Tibial nerve (tissue), 4 donors: ENCODE measurements at places on chromosomes 5 and 9.

- H3K27me3 ChIP-seq, result no peaks in the 10 kb centered on the region
- H3K4me1 ChIP-seq, result no peaks in the 10 kb centered on the region
- H3K36me3 ChIP-seq, result no peaks in the 10 kb centered on the region
- H3K4me3 ChIP-seq, result no peak overlapping the region
Measured at GRCh38 chr5:172867761-172868435, 33.8 kb downstream of the ERGIC1 start.

- peaks cover 26% of the 10 kb centered on the region for H3K4me1 ChIP-seq
- H3K27ac ChIP-seq, result no peak overlapping the region
- H3K4me3 ChIP-seq, result no peak overlapping the region
- DNase-seq, result no peak
- H3K36me3 ChIP-seq, result no peaks in the 10 kb centered on the region
- no peaks in the 10 kb centered on the region for H3K27me3 ChIP-seq
Measured at GRCh38 chr9:89805571-89806292, 200.9 kb downstream of the GADD45G start.

- no peak overlapping the region for H3K4me3 ChIP-seq
- H3K4me1 ChIP-seq, result no peaks in the 10 kb centered on the region
- H3K27me3 ChIP-seq, result no peaks in the 10 kb centered on the region
- DNase-seq, result no peak
- no peak overlapping the region for H3K27ac ChIP-seq
Measured at GRCh38 chr9:113638897-113639296, 175.4 kb downstream of the RGS3 start.

- H3K36me3 ChIP-seq, result no peaks in the 10 kb centered on the region
- no peaks in the 10 kb centered on the region for H3K4me1 ChIP-seq
- H3K4me3 ChIP-seq, result no peak overlapping the region
Measured at GRCh38 chr5:167639273-167639672, 652.2 kb upstream of the WWC1 start.

GRCh38 chr5:17229313-17229712 is 11.9 kb downstream of the BASP1 start:
- no peak overlapping the region for H3K4me3 ChIP-seq
- H3K36me3 ChIP-seq, result no peaks in the 10 kb centered on the region
- H3K27me3 ChIP-seq, result no peaks in the 10 kb centered on the region
- peaks cover 10% of the 10 kb centered on the region for H3K4me1 ChIP-seq

DNA sequence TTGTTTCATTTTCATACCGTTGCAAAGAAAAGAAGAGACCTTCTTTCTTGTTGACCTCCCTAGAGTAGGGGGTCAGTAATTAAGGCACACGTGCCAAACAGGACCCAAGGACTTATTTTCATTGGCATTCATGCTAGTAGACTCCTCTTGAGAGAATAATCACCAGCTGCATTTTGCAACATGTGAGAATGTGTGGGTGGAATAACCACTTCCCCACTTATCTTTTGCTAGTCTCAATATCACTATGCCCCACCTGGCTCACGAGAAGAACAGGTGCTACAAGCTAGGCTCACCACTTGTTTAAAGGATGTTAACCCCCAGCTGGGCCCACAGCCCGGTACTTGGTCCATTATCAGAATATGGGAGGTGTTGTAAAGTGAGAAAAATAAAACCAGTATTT is 460.7 kb upstream of the MEF2C start:
- H3K27ac ChIP-seq, result no peak overlapping the region
- H3K4me3 ChIP-seq, result no peak overlapping the region
- no peaks in the 10 kb centered on the region for H3K36me3 ChIP-seq
- H3K27me3 ChIP-seq, result no peaks in the 10 kb centered on the region
- DNase-seq, result no peak
- no peaks in the 10 kb centered on the region for H3K4me1 ChIP-seq

DNA sequence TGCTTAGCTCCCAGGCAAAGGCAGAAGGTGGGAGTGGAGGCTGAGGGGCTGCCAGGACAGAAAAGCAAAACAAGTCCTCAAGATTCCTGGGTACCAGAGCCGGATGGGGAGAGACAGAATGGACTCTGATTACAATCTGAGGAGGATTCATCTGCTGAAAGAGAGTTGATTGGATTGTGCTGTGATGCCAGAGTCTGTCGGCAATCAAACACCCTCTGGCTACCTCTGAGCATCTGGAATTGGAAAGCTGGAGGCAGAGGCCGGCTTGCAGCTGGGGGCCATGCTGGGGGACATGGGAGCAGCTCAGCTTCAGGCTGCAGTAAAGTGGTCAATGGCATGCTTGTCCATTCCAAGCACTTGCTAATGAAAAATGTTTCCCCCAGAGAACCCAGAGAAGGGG is 59.3 kb downstream of the ASTN2 start:
- H3K27ac ChIP-seq, result no peak overlapping the region
- no peaks in the 10 kb centered on the region for H3K4me1 ChIP-seq
- H3K36me3 ChIP-seq, result no peaks in the 10 kb centered on the region
- DNase-seq, result no peak
- H3K4me3 ChIP-seq, result no peak overlapping the region

DNA sequence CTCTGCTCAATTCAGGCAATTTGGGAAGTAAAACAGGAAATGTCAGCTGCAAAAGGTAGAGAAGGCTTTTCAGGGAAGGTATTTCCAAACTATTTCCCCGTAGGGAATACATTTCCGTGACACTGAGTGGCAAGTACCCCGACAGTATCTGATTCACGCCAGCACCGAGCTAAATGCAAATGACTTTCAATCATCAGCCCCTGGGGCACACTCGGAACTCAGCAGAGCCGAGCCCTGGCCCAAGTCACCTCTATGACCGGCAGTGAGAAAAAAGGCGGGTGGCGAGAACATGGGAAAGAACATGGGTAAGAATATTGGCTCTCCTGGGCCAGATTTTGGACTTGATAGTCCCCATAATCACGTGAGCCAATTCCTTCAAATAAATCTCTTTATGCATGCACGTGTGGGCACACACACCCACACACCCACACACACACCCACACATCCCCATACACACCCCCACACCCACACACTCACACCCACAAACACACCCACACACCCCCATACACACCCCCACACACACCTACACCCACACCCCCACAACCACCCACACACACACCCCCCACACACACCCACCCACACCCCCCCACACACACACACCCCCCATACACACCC is 43.0 kb downstream of the COL23A1 start:
- no peaks in the 10 kb centered on the region for H3K27me3 ChIP-seq
- H3K27ac ChIP-seq, result no peak overlapping the region
- no peak overlapping the region for H3K4me3 ChIP-seq

DNA sequence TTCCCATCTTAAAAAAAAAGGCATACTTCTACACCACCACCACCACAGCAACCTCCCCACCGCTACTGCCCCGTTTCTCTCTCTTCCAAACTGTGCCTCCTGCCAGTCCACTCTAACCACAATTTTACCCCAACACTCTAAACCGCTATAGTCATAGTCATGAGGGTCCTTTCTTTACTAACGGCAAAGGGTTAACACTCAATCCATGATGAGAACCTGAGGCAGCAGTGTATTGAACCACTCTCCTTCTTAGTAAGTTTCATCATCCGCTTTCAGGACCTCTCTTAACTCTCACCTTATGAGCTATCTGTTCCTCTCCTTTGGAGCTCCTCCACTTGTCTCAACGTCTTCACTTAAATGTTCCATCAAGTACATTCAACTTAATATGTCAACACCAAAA is 34.0 kb downstream of the IDNK start:
- DNase-seq, result no peak
- no peak overlapping the region for H3K27ac ChIP-seq
- no peak overlapping the region for H3K4me3 ChIP-seq
- peaks cover 6% of the 10 kb centered on the region for H3K36me3 ChIP-seq

GRCh38 chr9:107637421-107638420 is 148.2 kb upstream of the KLF4 start:
- H3K4me3 ChIP-seq, result peak overlapping the region; percentile 54
- peak; percentile 96 for DNase-seq
- no peaks in the 10 kb centered on the region for H3K27me3 ChIP-seq
- H3K27ac ChIP-seq, result peak overlapping the region; percentile 86
- H3K36me3 ChIP-seq, result no peaks in the 10 kb centered on the region

GRCh38 chr9:112009656-112010055 is 113.0 kb downstream of the UGCG start:
- H3K27ac ChIP-seq, result no peak overlapping the region
- H3K4me3 ChIP-seq, result no peak overlapping the region
- H3K27me3 ChIP-seq, result no peaks in the 10 kb centered on the region
- DNase-seq, result no peak
- H3K4me1 ChIP-seq, result no peaks in the 10 kb centered on the region

GRCh38 chr9:103991698-103992097 is 102.4 kb upstream of the SMC2 start:
- H3K4me3 ChIP-seq, result no peak overlapping the region
- no peak overlapping the region for H3K27ac ChIP-seq
- DNase-seq, result no peak
- H3K27me3 ChIP-seq, result no peaks in the 10 kb centered on the region
- no peaks in the 10 kb centered on the region for H3K4me1 ChIP-seq
- H3K36me3 ChIP-seq, result no peaks in the 10 kb centered on the region

DNA sequence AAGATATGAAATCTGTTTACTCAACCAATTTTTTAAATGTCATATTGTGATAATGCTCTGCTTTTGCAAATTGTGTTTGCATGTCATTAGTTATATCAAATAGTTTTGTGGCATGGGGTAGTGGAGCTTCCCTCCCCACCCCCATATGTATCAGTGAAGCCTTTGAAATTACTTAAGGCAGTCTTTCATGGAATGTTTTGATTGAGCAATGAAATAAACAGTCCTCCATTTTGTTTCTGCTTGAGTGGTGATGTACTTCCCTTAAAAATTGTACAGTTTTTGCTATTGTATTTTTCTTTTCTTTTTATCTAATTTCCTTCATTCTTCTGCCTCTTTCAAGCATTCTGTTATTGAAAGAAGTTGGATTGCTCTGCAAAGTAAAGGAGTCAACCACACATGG is 3.5 kb downstream of the SOWAHA start:
- peaks cover 11% of the 10 kb centered on the region for H3K4me1 ChIP-seq
- peaks cover 2% of the 10 kb centered on the region for H3K27me3 ChIP-seq
- H3K27ac ChIP-seq, result no peak overlapping the region
- no peak for DNase-seq
- H3K36me3 ChIP-seq, result no peaks in the 10 kb centered on the region
- no peak overlapping the region for H3K4me3 ChIP-seq

DNA sequence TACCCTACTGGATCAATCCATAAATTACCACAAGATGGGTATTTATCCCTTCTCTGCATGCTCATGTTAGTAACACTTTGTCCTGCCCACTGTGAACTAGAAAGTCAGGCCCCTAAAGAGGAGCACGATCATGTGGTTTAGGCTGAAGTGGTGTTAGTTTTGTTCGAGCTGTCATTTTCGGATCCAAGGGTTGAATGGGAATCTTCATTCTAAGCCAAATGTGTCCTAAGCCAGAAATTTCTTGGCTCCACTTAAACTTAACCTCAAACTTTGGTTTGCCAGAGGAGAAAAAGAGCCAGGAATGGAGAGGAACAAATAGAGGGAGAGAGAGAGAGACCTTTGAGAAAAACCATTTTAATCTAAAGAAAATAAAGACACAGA is 837.7 kb upstream of the ZNF608 start:
- no peak overlapping the region for H3K27ac ChIP-seq
- H3K4me3 ChIP-seq, result no peak overlapping the region
- no peaks in the 10 kb centered on the region for H3K27me3 ChIP-seq
- no peaks in the 10 kb centered on the region for H3K36me3 ChIP-seq

DNA sequence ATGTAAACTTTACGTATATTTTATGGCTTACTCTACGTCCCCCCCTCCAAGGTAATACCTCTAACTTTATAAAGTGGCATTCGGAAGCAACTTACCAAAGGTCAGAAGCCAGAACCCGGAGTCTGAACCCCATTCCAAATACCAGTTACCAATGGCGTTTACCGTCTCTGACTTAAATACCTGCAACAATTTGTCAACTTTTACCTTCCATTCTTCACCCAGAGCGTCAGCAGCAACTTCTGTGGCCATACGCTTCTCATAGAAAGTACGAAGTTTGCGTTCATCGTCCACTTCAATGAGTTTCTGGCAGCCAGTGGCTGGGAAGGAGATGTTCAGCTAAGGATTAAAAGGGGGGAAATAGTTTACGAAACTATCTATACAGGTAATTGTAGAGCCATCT is 753 bp downstream of the RPS6 start:
- H3K36me3 ChIP-seq, result peaks cover 46% of the 10 kb centered on the region
- peak overlapping the region; percentile 63 for H3K4me3 ChIP-seq
- DNase-seq, result no peak
- peak overlapping the region; percentile 94 for H3K27ac ChIP-seq
- no peaks in the 10 kb centered on the region for H3K27me3 ChIP-seq
- peaks cover 6% of the 10 kb centered on the region for H3K4me1 ChIP-seq

DNA sequence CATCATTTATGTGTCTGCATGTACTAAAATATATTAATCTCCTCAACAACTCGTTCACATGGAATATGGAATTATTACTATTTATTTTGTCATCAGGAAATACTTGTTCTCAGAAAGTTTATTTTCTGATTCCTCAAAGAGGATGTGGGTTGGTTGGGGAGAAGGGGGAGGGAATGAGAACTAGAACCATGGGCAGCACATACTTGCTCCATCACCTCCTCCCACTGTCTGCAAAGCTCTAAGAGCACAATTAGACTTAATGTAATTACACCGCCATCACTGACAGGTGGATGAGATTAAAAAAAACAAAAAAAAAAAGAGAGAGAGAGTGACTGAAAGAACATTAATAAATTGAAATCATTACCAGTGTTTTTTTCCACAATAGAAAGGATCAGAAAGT is 98.2 kb downstream of the OXCT1 start:
- H3K27me3 ChIP-seq, result no peaks in the 10 kb centered on the region
- H3K4me3 ChIP-seq, result no peak overlapping the region
- peaks cover 3% of the 10 kb centered on the region for H3K36me3 ChIP-seq
- no peak overlapping the region for H3K27ac ChIP-seq
- no peak for DNase-seq

GRCh38 chr5:97134634-97135033 is 7.8 kb downstream of the LIX1 start:
- H3K27ac ChIP-seq, result no peak overlapping the region
- H3K36me3 ChIP-seq, result no peaks in the 10 kb centered on the region
- H3K27me3 ChIP-seq, result no peaks in the 10 kb centered on the region
- no peak overlapping the region for H3K4me3 ChIP-seq
- no peaks in the 10 kb centered on the region for H3K4me1 ChIP-seq

- H3K27ac ChIP-seq, result no peak overlapping the region
- DNase-seq, result no peak
- H3K4me3 ChIP-seq, result no peak overlapping the region
- H3K4me1 ChIP-seq, result no peaks in the 10 kb centered on the region
- H3K27me3 ChIP-seq, result no peaks in the 10 kb centered on the region
Measured at GRCh38 chr5:115695310-115695880, 69.6 kb upstream of the TMED7 start.

DNA sequence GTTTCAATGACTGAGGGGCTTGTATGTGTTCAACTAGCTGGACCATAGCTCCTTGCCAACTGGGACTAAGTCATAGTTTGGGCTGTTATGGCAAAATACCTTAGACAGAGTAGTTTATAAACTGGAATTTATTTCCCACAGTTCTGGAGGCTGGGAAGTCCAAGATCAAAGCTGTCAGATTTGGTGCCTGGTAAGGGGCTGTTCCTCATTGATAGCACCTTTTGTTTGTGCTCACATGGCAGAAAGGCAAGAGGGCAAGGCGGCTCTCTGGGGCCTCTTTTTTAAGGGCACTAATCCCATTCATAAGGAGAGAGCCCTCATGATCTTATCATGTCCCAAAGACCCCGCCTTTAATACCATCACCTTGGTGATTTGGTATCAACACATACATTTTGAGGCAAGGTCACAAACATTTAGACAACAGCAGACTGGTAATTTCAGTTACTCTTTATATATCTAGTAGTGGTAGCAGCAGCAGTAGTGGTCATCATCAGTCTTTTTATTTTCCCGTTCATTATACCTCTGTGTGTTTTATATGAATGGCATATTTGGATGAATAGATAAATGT is 477.0 kb downstream of the CCDC171 start:
- H3K4me1 ChIP-seq, result no peaks in the 10 kb centered on the region
- H3K27ac ChIP-seq, result no peak overlapping the region
- H3K4me3 ChIP-seq, result no peak overlapping the region
- no peak for DNase-seq
- no peaks in the 10 kb centered on the region for H3K27me3 ChIP-seq
- no peaks in the 10 kb centered on the region for H3K36me3 ChIP-seq
